ENCODE measurements at places on chromosomes 16 and 17. TPM values are rescaled to one million over a fixed set of nuclear protein-coding genes. Genes with fewer than 3 reads are reported as not detected.

DNA sequence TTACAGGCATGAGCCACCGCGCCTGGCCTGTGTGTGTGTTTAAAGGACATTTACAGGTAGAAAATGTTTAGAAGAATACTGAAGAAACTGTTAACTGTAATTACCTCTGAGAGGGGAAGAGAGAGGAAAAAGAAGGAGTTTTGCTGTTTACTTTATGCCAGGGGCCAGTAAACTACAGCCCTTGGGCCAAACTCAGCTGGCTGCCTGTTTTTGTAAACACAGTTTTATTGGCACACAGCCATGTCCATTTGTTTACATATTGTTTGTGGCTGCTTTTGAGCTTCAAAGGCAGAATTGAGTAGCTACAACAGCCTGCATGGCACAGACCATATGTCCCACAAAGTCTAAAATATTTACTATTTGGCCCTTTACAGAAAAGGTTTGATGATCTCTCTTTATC lies 76.4 kb downstream of the GPR139 start:
- no peak for DNase-seq

DNA sequence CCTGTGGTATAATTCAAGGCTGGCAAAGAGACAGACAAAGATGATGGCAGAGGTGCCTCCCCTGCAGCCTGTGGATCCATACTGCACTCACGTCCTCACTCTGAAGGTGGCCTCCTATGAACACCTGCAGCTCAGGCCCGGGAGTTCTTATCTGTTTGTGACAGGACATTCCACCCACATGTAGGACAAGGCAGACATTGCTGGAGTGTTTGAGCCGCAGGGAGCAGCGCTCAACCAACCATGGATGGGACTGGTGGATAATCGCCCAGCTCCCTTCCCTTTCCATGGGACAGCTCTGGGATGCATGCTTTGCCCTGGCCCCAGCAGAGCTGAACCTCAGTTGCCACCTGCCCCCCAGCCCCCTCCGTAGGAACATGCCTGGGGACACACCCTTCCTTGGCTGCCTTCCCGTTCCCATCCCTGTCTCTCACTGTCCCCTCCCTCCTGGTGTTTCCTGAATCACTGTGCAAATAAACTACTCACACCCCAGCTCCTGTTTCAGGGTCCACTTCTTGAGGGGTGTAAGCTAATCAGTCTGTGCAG lies 22.2 kb downstream of the ITPRIPL2 start:
- DNase-seq: no peak

- DNase-seq: no peak
These were observed 217.2 kb upstream of the CDH11 start for GRCh38 chr16:65339062-65339461.

DNA sequence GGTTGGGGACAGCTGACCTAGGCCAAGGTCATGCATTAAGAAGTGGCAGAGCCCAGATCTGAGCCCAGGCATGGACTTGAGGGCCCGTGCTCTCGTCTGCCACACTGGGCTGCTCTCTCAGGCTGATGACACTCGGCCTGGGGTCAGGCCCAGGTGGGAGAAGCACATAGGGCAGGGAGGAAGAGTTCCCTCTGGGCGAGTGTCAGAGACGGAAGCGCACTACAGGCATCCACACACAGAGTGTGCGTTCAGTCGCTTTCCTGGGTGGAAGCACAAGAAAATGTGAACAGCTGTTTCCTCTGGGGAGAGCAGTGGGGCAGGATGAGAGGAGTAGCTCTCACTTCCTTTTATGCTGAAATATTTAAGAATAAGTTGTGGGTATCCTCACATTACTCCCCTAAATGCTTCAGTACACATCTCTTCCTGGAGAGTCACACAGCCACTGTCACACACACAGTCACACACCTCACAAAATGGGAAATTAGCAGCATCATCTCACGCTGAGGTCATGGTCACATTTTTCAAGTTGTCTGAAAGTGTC lies 59.7 kb downstream of the B9D1 start:
- DNase-seq: no peak

The TPPP3 gene
- 0.74 TPM for total RNA-seq

The KRTAP2-3 gene
- total RNA-seq: not detected
